ENCODE measurements at places on chromosomes 11 and 22.

- peak; percentile 26 for DNase-seq
Observed at GRCh38 chr11:19673924-19674729, 38.5 kb upstream of the NAV2 start.

GRCh38 chr22:40472051-40472450, 101.7 kb downstream of the SGSM3 start:
- DNase-seq, result no peak

- DNase-seq, result no peak
Observed at GRCh38 chr11:14112721-14113120, 150.2 kb downstream of the SPON1 start.

GRCh38 chr22:38867471-38868285, 4.3 kb downstream of the CBX6 start:
- no peak for DNase-seq

- no peak for DNase-seq
Observed at GRCh38 chr11:110435780-110436717, 6.3 kb downstream of the FDX1 start.

DNA sequence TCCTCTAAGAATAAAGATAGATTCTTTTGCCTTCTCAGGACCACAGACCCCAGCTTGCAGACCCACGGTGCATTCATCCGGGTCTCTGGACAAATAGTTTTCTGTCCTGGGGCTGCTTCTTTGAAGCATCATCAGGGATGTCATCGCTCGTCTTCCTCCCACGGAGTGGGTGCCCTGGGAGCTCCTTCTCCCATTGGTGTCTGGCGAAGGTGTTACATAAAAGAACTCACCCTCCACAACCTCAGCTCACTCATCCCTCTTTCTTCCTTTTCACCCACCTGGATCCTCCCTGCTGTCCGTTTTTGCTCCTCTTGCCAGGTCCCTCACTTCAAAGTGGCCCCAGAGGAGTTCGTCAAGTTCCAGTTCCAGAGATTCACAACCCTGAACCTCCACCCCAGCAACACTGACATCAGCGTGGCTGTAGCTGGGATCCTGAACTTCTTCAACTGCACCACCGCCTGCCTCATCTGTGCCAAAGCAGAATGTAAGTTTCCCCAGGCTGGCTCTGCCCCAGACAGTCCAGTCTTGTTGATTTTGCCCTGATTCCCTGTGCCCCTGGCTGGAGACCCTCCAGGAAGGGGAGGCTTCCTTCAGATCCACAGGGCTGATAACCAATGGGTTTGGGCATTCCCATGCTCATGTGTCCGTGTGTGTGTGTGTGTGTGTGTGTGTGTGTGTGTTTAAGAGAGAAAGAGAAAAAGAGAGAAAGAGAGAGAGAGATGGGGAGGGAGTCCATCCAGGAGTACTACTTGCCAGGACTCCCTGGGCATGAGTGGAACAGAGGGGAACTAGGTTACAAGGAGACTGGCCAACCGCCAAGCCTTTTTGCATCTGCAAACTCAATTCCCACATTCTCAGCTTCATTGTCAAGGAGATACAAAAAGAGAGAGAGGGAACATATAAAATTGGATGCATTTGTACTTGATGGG, 204.2 kb upstream of the TBCEL start:
- no peak for DNase-seq

- no peak for DNase-seq
Observed at GRCh38 chr22:36560001-36560400, 31.0 kb upstream of the EIF3D start.

GRCh38 chr11:8277691-8278090, 14.0 kb upstream of the LMO1 start:
- DNase-seq, result no peak

- peak; percentile 48 for DNase-seq
Observed at GRCh38 chr11:35419184-35419829, at the start of gene SLC1A2. Gene SLC1A2, minus strand, starts transcription at chr11:35419558. Its CDS starts 592 bp downstream, at chr11:35418966.

- no peak for DNase-seq
Observed at GRCh38 chr22:44816141-44816540, 63.8 kb downstream of the ARHGAP8 start.

DNA sequence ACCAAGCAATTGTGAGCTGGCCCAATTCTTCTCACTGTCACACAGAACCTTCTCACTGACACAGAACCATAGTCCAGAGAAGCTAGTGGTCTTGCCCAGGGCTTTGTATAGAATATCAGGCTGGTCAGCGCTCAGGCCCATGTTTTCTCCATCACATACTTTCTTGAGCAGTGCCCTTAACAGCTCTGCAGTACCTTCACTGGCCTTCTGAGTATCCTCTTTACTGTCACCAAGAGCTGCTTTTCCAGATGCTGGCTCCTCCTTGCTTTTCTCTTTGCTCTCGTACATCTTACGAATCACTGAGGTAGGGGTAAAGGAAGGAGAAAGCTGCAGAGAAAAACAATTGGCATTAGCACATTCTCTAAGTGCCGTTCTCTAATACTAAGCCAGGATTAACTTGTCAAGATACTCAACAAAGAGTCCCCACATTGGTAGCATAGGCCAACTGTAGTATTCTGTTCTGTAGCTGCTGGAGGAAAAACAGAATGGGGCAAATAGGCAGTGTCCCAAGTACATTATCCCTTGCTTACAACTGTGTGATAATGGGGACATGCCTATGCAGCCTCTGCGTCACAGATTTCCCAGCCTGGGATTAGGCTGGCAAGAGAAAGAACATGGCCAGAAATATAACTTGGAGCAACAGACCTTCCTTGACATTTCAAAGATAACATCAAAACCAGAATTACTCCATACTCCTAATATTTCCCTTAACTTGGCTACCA, 43.5 kb downstream of the DRG1 start:
- DNase-seq, result no peak

- DNase-seq, result peak; percentile 9
Observed at GRCh38 chr11:77071671-77072605, 5.2 kb downstream of the CAPN5 start.

DNA sequence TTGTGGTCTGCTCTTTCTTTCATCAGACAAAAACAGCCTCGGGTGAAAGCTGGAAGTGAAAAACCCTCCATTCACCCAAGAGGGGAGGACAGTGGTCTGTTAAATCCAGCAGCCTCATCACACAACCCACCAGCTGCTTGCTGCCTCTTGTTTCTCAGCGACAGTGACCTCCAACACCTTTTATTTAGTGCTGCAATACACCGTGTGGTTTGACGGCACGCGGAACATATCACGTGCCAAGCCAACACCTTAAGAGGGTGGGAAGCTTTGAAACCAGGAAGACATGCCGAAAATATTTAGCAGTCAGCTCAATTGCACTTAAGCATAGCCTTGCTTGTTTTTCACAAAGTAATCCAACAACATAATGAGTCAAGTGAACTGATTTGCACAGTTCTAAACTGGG, 39.8 kb upstream of the POGLUT3 start:
- DNase-seq, result no peak

GRCh38 chr11:56495117-56495516, 3.9 kb upstream of the OR5M8 start:
- DNase-seq, result no peak

- DNase-seq, result no peak
Observed at GRCh38 chr22:45428391-45429385, 15.2 kb downstream of the RIBC2 start.

DNA sequence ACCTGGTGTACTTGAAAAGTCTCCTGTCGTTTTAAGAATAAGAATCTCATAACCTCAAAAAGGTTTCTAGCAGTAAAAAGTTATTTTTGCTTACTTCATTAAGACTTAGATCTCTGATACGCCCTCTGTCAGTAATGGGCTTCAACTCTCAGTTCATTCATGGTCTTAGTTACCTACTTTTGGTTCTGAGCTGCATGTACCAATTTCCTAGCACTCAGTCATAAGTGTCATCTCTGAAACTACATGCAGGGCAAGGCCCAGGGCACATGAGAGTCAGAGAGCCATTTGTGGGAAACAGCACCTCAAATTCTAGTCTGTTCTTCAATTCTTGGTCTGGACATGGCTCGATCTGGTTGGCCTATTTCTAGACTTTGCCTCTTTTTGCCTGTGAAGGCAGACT, 838.4 kb downstream of the FAM181B start:
- DNase-seq, result no peak

GRCh38 chr11:100545556-100545955, 141.5 kb upstream of the ARHGAP42 start:
- DNase-seq, result no peak

- DNase-seq, result peak; percentile 62
Observed at GRCh38 chr11:70650075-70650909, 252.0 kb downstream of the CTTN start.

DNA sequence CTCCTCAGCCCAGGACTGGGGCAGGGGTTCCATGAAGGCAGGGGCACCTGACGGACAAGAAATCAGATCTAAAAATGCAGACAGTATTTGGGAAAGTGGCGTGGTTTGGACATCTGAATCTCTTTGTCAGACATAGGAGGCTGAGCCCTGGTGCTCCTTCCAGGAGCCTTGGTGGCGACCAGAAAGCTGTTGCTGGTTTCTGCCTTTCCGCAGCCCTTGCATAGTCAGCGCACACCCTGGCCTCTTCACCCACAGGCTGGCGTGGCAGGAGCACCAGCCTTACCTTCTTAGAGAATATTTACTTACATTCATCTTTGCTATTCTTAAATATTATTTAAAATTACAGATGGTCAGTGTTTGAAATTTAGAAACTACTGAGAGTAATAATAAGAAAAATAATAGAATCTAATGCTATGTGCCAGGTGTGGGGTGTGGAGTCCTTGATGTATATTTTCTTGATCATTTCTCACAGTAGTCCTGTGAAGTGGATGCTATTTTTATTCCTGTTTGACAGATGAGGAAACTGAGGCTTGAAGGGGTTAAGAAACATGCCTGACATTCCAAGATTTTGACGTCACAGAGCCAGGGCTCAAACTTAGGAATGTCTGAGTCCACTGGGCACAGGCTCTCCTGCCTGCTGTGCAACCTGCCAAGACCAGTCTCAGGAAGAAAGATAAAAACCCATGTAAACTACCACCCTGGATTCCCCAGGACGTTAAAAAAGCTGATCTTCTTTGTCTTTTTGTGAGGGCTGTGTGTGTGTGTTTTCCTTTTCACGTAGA, 51.6 kb downstream of the TBC1D22A start:
- DNase-seq, result peak; percentile 55

DNA sequence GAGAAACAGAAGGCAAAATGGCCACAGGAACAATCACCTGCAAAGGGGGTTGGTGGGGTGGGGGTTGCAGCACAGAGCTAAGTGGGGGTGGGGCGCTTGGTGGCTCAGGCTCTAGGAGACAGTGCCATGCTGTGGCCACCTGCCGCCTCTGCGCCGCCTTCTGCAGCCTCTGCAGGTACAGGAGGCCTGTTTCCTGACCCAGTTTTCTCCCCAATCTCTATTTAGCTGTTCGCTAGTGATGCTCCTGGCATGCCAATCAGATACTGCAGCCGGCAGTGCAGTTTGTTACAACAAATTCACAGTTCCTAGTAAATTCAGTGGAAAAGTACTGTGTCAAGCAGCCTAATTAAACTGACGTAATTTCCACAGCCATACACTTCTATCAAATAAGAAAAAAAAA, 106.4 kb downstream of the SERGEF start:
- no peak for DNase-seq

DNA sequence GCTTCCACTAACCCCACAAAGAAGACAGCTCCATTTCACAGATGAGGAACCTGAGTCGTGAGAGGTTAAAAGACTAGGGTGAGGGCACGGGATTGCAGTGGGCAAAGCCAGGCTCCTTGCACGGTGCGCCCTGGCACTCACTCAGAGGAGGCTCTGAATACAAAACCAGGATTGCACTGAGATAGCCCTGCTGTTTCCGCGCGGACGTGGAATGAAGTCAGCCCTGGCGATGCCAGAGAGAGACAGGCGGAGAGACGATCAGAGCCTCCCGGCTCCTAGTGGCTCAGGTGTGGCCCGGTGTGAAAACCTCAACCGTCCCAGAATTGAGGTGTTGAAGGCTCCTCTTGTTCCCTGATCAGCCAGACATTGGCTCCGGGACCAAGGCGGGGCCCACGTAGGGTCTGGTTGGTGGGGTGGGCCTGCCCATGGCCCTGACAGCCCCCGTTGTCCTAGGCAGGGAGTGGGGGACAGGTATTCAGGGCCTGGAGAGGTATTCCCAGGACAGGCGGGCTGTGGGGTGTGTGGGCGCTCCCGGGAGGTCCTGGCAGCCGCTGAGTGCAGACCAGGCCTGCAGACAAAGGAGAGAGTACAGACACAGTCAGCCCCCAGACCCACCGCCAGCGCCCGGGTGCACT, 43.1 kb upstream of the LINC01488 start:
- DNase-seq, result no peak

DNA sequence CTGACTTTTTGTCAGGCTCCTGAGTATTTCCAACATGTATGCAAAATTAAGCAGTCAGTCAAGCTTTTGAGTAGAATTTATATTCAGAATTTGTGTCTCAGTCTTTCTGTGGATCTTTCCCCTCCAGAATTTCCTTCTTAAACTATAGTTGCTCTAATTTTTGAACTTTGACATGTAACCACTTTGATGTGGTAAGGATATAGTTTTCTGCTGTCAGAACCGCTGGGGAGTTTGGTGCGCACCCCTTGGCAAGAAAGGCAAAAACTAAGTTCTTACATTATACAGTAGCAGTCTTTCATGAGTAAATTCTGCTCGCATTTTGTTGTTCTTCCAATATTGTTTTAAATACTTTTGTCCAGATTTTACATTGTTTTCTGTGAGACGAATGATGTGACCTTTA, 105.9 kb downstream of the TMEM135 start:
- no peak for DNase-seq

GRCh38 chr11:114162719-114163123, 103.2 kb downstream of the ZBTB16 start:
- DNase-seq, result peak; percentile 99

GRCh38 chr22:38397189-38398085, 57.6 kb downstream of the KCNJ4 start:
- DNase-seq, result peak; percentile 27

- peak; percentile 72 for DNase-seq
Observed at GRCh38 chr11:1153951-1154493, 3.7 kb upstream of the MUC5AC start.

- DNase-seq, result no peak
Observed at GRCh38 chr11:44573333-44573732, 7.9 kb downstream of the CD82 start.

GRCh38 chr11:129864811-129865210, 30.6 kb downstream of the NFRKB start:
- no peak for DNase-seq

DNA sequence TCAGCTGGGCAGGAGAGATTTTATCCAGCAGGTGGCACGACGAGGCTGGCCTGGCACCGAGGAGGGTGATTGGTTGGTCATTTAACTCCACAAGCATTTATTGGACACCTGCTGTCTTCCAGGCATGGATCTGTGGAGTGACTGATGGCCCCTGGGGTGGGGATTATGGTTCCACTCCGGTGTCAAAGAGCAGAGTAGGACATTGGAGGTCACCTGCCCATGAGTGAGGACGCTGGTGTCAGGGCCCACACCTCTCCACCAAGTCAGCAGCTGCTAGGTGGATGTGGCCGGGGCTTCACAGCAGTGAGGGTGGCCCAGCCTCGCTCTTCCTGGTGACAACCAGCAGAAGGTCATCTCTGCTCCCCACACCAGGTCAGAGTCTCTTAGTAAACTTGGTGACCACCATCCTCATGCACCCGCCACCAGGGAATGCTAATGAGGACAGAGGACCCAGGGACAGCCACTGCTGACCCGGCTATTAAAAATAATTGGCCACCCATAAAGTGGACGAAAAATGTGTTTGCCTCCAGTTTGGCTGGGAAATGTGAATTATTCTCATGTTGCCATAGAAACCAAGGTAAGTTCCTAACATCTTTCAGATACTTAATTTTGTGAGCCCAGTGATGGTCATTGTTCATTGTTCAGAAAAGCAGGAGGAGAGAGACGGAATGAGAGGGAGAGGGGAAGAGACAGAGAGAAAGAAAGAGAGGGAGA, 428.7 kb downstream of the TBC1D22A start:
- no peak for DNase-seq
